ENCODE measurements at places on chromosomes 1 and 21.
A peak's percentile ranks its signal among the peaks of the same experiment; 100 is the strongest.

DNA sequence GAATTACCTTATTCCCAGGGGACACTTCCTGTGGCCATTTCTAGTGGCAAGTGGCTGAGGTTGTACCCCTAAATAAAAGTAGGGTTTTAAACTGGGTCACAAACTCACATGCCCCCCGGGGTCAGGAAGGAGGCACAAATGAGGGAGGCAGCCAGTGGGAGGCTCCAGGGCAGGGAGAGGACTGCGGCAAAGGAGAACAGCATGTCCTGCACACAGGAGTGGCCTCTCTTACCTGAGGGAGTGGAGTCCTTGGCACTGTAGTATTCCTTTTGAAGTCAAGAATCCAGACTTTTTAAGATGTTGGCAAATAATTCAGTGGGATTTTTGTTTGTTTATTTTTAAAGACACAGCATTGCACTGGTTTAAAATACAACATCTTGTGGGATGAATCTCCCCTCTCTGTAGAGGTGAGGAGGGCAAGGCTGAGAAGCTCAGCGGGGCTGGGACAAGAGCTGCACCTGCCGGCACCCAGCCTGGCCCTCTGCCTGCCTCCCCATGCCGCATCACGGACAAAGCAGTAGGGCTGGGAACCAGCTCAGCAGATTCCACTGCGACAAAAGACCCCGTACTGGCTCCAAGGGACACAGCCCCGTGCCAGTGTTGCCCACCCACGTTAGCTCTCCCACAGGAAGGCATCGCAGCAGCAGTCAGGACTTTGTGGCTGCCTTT is 22.2 kb downstream of the SPSB1 start:
- DNase-seq, result no peak

DNA sequence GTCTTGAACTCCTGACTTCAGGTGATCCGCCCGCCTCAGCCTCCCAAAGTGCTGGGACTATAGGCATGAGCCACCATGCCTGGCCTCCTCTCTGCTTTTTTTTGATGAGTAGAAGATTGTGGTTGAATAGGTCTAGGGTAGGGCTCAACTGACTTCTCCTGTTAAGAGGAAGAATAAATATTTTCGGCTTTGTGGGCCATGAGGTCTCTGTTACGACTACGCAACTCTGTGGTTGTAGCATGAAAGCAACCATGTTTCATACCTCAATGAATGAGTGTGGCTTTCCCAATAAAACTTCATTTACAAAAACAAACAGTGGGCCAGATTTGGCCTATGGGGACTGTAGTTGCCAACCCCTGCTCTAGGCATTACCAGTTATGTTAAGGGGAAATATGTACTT is 67.8 kb downstream of the NID1 start:
- no peak for DNase-seq

- DNase-seq, result no peak
These were observed 9.8 kb upstream of the COL6A1 start for GRCh38 chr21:45971616-45972352.

DNA sequence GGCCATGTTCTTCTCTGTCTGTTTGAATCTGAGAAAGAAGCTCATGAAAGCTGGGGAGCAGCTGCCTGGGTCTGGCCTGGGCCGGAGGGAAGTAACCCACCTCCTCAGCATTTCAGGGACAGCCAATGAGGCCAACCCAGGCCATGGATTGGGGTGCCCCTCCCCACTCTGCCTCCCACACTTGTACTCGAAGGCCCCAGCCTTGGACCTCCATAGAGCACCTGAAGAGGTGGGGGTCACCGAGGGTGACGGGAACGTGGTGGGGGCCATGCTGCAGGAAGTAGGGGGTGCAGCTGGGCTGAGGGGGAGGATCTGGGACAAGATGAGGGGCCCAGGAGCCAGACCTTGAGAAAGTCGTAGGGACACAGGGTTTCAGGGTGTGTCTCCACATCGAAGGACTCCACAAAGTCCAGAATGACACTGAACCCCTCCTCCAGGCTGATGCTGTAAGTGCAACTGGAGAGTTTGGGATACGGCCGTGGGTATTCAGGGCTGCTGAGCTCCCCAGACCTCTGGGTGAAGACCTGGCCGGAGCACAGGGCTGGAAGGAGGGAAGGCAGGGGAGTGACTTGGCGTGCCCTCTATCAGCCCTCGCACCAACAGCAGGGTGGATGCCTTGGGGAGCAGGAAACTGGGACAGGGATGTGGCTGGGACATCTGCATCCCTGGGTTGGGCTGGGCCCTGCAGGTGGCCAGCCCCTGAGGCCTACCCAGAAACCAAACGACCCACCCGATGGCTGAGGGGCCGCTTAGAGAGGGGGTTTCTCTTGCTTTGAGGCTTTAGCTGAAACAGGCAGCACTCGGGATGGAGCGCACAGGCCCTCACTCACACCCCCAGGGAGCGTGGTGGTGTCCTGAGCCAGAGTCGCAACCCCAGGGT is 3.8 kb downstream of the MASP2 start:
- DNase-seq, result no peak

DNA sequence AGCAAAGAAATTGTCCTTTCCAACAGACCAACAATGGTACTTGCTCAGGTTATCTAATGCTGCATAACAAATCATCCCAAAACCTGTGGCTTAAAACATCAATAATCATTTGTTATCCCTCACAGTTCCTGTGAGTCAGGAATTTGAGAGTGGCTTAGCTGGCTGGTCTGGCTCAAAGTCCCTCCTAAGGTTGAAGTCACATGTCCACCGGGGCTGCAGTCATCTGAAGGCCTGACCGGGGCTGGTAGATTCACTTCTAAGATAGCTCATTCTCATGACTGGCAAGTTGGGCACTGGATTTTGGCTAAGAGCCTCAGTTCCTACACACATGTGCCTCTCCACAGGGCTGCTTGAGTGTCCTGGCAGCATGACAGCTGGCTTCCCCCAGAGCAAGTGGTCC is 16.9 kb downstream of the ERI3 start:
- no peak for DNase-seq

DNA sequence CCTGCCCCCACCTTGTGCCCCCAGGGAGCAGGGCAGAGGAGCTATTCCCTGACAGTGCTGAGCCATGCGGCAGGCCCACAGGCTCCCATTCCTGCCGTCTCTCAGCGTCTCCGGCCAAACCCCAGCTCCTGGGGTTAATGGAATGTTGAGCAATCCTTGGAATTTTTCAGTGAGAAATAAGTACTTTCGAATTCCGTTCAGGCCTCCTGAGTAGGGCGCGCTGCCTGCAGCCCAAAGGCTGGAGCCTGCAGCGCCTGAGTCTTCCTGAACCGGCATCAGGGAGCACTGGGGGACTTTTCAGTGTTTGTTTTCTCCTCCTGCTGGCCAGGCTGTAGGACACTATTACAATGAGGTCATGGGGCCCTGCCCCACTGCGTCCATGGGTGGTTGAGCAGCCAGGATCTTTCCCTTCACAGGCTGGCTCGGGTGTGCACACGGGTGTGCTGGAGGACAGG is 33.3 kb upstream of the CSF1 start:
- DNase-seq, result peak; percentile 84

GRCh38 chr21:14585122-14585521 is 39.0 kb upstream of the SAMSN1 start:
- DNase-seq, result no peak

GRCh38 chr21:39003982-39004633 is 179.1 kb downstream of the PSMG1 start:
- DNase-seq, result no peak

DNA sequence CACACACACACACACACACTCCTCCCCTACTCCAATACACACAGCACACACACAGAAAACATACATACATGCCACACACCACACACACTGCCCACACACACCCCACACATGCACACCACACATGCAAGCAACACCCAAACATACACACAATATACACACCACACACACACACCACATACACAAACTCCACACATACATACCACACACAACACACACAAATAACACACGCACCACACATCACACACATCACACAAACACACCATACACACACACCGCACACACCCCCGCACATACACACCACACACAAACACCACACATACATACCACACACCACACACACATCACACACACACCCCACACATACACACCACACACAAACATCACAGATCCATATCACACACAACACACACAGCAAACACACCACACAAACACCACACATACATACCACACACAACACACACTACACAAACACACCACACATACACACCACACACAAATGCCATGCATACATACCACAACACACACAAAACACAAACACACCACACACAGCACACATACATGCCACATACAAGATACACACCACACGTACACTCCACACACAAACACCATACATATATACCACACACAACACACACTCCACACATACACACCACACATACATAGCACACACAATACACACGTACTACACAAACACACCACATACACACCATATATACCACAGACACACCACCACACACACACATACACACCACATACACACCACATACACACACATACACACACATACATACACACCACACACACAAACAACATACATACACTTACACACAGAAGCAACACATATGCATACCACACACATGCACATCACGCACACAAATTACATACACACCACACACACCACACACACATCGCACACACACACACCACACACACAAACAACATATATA is 932 bp upstream of the RAB7B start:
- DNase-seq, result no peak

DNA sequence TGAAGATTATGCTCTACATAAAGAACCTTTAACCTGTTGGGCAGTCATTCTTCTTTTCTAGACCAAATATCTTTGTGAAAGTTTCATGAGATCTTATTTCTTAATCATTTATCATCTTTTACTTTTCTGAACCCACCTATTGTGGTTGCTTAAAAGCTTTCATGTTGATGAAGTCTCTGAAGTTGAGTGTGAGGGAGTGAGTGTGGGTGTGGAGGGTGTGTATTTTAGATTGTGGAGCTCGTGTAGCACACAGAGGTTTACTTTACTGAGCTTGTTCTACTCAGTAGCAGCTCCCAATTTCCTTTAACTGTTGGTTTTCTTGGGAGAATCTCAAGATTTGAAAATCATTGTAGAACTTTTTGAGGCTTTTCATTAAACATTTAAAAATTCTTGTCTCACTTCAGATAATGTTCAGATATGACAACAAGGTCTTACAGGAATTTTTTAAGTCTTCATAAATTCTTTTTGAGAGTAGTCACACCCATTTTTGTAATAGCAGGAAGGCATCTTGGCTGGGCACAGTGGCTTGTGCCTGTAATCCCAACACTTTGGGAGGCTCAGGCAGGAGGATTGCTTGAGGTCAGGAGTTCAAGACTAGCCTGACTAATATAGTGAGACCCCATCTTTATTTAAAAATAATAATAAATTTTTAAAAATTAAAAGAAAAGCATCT is 17.0 kb downstream of the SRRM1 start:
- DNase-seq, result no peak

- no peak for DNase-seq
These were observed 127.3 kb downstream of the HHAT start for GRCh38 chr1:210455840-210456603.

DNA sequence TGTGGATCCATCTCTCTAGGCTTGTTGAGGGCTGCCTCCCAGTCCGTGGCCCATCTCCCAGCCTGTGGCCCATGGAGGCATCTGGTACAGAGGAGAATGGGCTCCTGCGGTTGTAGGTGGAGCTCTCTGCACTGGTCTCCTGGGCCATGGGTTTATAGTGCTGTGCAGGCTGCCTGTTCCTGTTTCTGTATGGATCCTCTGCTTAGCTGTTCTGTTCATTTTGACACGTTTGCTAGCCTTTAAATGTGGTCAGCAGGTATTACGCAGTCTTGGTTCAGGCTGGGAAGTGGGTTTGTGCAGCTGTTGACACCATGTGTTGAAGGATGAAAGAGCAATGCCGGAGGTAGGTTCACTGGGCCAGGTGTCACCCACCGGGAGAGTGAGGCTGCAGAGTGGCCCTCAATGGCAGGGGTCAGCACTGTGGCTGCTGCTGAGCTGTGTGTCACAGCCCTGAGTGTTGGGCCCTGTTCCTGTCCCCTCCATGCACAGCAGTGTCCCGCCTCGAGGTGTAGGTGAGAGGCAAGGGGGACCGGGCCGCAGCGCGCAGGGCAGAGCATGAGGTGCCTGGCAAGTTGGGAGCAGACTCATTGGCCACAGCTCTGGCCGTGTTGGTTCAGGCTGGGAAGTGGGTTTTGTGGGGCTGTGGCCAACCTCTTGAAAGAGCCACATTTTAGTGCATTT is 39.0 kb downstream of the SNAP47 start:
- no peak for DNase-seq

GRCh38 chr1:226660410-226661182 is 78.5 kb downstream of the ITPKB start:
- DNase-seq, result no peak

- no peak for DNase-seq
These were observed 58.0 kb downstream of the CLIC6 start for GRCh38 chr21:34726627-34727337.

- DNase-seq, result no peak
These were observed 78.8 kb upstream of the IPO9 start for GRCh38 chr1:201750120-201750519.

- no peak for DNase-seq
These were observed 4.6 kb upstream of the PRDM16 start for GRCh38 chr1:3064296-3064850.

DNA sequence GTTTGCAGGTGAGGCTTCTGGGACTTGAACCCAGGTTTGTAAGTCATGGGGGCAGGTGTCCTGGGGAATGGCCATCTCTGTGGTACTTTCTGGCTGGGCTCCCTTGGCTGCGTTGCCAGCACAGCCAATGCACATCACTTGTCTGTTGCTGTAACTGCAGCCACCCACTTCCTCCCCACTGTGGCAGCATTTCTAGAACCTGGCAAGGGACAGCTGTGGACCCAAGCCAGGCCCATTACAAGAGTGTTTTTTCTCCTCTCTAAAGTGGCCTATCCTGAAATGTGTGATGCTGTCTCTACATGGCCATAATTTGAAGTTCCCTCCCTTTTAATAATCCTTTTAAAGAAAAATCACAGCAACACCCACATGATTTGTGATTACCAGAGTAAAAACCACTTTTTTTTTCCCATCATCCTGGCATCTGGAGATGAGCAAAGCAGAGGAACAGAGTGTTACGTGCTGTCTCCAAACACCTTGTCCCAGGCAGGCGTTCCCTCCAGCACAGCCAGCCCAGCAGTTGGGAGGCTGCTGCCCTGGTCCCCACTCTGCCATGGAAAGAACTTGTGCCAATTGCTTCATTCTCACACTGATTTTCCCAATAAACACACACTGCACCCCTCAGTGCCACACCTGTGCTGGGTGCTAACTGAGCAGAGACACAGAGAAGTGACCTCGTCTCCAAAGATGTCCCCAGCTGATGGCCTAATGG is 360.6 kb upstream of the USP24 start:
- no peak for DNase-seq

DNA sequence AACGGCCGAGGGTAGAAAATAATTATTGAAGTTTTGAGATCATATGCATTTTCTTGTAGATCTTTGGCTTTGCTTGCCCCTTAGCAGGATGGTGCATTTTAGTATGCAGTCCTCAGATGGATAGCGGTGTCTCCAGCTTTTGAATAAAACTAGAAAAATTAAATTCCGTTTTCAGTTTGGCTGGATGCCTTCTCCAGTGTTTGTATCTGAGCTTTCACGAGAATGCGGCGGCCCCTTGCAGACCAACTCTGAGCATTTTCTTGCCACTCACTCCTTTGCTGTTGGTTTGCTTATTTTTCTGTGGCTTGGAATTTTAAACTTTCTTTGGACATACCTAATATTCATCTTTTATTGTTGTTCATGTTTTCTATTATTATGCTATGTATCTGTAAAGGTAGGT is 192.6 kb downstream of the NFIA start:
- no peak for DNase-seq

GRCh38 chr1:12610305-12610935 is 7.6 kb downstream of the DHRS3 start:
- no peak for DNase-seq

- DNase-seq, result no peak
These were observed 203.4 kb downstream of the HS2ST1 start for GRCh38 chr1:87117761-87118368.

GRCh38 chr1:180905927-180906326 is 6.8 kb upstream of the KIAA1614 start:
- no peak for DNase-seq
